ENCODE measurements at places on chromosomes 3 and 15.

DNA sequence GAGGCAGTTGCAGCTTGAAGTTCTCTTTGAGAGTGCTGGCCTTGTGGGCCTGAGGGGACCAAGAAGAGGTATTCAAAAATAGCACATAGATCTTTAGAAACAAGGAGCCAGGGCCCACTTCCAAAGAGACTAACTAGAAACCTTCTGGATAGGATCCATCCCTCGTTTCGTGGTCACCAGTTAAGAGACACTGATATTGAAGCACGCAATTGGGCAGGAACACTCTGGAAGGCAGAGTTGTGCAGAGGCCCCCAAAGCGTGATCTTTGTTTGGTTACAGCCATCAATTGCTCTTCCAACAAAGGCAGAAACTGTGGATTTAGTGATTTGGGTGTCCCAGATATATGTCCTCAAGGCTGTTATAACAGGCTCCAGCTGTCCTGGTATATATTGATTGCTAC is 46.7 kb upstream of the ACAN start:
- no peaks in the 10 kb centered on the region for H3K27me3 ChIP-seq
- no peak overlapping the region for H3K27ac ChIP-seq
- H3K36me3 ChIP-seq: no peaks in the 10 kb centered on the region
- H3K4me3 ChIP-seq: no peak overlapping the region
- H3K4me1 ChIP-seq: no peaks in the 10 kb centered on the region
- DNase-seq: no peak

GRCh38 chr3:115864911-115865310 is 241.6 kb downstream of the GAP43 start:
- no peak overlapping the region for H3K27ac ChIP-seq
- H3K4me1 ChIP-seq: no peaks in the 10 kb centered on the region
- no peak overlapping the region for H3K4me3 ChIP-seq
- H3K27me3 ChIP-seq: peaks cover 5% of the 10 kb centered on the region

GRCh38 chr15:57235873-57236272 is 140.4 kb upstream of the CGNL1 start:
- no peak for DNase-seq
- no peaks in the 10 kb centered on the region for H3K27me3 ChIP-seq
- peaks cover 39% of the 10 kb centered on the region for H3K36me3 ChIP-seq
- H3K4me3 ChIP-seq: no peak overlapping the region

- H3K27me3 ChIP-seq: peaks cover 20% of the 10 kb centered on the region
- DNase-seq: no peak
- H3K4me1 ChIP-seq: peaks cover 4% of the 10 kb centered on the region
- H3K4me3 ChIP-seq: no peak overlapping the region
These were observed 152.9 kb upstream of the GOLIM4 start for GRCh38 chr3:168248383-168249204.

- peaks cover 47% of the 10 kb centered on the region for H3K36me3 ChIP-seq
- no peak overlapping the region for H3K4me3 ChIP-seq
- no peaks in the 10 kb centered on the region for H3K27me3 ChIP-seq
- DNase-seq: no peak
- H3K27ac ChIP-seq: no peak overlapping the region
- H3K4me1 ChIP-seq: no peaks in the 10 kb centered on the region
These were observed 10.1 kb downstream of the HAUS2 start for GRCh38 chr15:42558739-42559138.

GRCh38 chr3:119627461-119627860 is 29.8 kb downstream of the PLA1A start:
- peak overlapping the region; percentile 29 for H3K27ac ChIP-seq
- H3K27me3 ChIP-seq: no peaks in the 10 kb centered on the region
- peaks cover 34% of the 10 kb centered on the region for H3K4me1 ChIP-seq
- H3K36me3 ChIP-seq: no peaks in the 10 kb centered on the region
- H3K4me3 ChIP-seq: peak overlapping the region; percentile 24

- no peak overlapping the region for H3K4me3 ChIP-seq
- no peak for DNase-seq
- no peaks in the 10 kb centered on the region for H3K27me3 ChIP-seq
These were observed 366.5 kb downstream of the LPP start for GRCh38 chr3:188520466-188520865.

DNA sequence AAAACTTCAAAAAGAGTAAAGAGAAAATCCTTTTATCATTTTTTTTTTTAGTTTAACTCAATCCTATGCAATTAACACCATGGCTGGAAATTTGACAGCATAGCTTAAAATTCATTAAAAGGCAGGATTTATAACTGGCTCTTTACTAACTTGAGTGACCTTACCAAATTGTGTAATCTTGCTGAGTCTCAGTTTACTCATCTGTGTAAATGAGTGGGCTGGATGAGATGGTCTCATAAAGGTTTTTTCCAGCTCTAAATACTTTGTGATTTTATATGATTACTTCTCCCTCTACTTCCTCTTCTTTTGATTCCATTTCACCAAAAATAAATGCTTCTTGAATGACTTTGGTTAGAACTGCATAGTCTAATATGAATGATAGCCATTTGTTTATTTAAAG is 234.9 kb upstream of the SATB1 start:
- H3K36me3 ChIP-seq: no peaks in the 10 kb centered on the region
- no peak for DNase-seq
- peaks cover 16% of the 10 kb centered on the region for H3K4me1 ChIP-seq
- H3K27me3 ChIP-seq: no peaks in the 10 kb centered on the region
- H3K4me3 ChIP-seq: no peak overlapping the region

- no peak overlapping the region for H3K27ac ChIP-seq
- H3K4me1 ChIP-seq: no peaks in the 10 kb centered on the region
- no peak overlapping the region for H3K4me3 ChIP-seq
- H3K27me3 ChIP-seq: peaks cover 14% of the 10 kb centered on the region
These were observed 6.7 kb upstream of the ALCAM start for GRCh38 chr3:105360003-105360402.

- H3K27ac ChIP-seq: no peak overlapping the region
- H3K27me3 ChIP-seq: no peaks in the 10 kb centered on the region
- no peak overlapping the region for H3K4me3 ChIP-seq
- H3K36me3 ChIP-seq: peaks cover 6% of the 10 kb centered on the region
These were observed 12.1 kb downstream of the CHSY1 start for GRCh38 chr15:101239724-101240136.

DNA sequence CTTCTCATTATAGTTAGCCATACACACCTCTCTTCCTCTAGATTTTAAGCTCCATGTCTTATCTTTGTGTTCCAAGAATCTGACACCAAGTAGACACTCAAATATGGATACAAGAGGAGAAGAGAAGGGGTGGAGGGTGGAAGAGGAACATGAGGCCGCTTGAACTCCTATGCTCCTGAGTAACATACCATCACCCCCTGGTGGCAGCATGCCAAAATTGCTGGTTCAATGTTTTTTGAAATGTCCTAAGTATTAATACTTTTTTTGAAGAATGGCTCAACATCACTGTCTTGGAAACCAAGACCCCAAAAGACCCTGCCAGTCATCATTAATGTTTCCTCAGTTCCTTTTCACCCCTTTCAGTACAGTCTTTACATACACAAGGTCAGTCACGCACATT is 71.8 kb upstream of the HACD2 start:
- no peaks in the 10 kb centered on the region for H3K27me3 ChIP-seq
- no peaks in the 10 kb centered on the region for H3K36me3 ChIP-seq
- H3K4me3 ChIP-seq: no peak overlapping the region
- DNase-seq: no peak
- H3K4me1 ChIP-seq: no peaks in the 10 kb centered on the region
- H3K27ac ChIP-seq: no peak overlapping the region

DNA sequence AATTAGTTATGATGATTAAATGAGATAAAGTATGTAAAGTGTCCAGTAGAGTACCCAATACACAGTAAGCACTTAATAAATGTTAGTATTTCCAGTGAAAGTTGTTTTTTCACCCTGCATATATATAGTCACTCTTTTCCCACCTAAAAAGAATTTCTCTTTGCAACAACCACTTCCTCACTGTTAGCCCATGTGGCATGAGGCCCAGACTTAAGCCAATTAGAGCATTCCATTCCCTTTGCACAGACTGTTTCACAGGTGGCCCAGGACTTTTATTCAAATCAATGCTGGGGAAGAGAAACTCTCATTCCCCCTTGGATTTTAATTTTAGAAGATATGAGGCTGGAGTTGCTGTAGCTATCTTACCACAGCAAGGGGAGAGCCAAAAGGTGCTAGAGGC is 3.7 kb downstream of the IFT80 start:
- H3K4me1 ChIP-seq: peaks cover 16% of the 10 kb centered on the region
- no peaks in the 10 kb centered on the region for H3K27me3 ChIP-seq
- no peaks in the 10 kb centered on the region for H3K36me3 ChIP-seq

DNA sequence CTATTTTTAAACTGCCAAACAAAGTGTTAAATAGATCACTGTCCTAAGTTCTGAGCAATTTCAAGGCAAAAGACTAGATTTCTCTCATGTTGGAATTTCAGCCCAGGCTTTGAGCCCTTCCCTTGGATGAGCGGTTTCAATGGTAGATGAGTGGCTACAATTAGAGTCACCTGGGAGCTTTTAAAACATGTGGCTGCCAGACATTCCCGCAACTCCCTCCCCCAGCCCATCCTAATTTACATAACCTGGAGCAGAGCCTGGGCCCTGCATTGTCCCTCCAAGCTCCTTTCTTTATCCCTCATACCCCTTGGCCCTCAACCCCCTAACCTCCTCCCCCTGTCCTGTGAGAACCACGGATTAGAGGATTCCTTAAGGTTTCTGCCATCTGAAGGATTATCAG is 357.5 kb upstream of the UMPS start:
- H3K4me1 ChIP-seq: no peaks in the 10 kb centered on the region
- no peak overlapping the region for H3K27ac ChIP-seq
- no peaks in the 10 kb centered on the region for H3K27me3 ChIP-seq
- no peak overlapping the region for H3K4me3 ChIP-seq
- no peak for DNase-seq

DNA sequence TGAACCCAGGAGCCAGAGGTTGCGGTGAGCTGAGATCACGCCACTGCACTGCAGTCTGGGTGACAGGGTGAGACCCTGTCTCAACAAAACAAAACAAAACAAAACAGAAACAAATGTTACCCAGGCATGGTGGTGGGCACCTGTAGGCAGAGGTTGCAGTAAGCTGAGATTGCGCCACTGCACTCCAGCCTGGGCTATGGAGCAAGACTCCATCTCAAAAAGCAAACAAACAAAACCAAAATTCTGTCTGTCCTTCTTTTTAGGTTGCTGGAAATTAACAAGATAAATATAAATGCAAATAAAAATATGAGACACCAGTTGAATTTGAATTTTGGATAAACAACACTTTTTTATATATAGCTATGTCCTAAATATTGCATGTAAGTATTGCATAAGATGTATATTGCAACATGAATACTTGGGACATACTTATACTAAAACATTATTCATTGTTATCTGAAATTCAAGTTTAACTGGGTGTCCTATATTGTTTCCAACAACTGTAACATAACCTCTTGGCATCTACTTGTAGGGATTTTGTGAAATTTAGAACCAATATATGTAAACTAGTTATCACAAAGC is 4.7 kb upstream of the CEP97 start:
- H3K27me3 ChIP-seq: no peaks in the 10 kb centered on the region
- H3K4me3 ChIP-seq: no peak overlapping the region
- peaks cover 31% of the 10 kb centered on the region for H3K4me1 ChIP-seq
- no peak for DNase-seq
- no peaks in the 10 kb centered on the region for H3K36me3 ChIP-seq
